Left cardiac atrium (tissue), 4 donors: ENCODE measurements at places on chromosomes 6 and 20. TPM values are rescaled to one million over a fixed set of nuclear protein-coding genes. Genes with fewer than 3 reads are reported as not detected.

Gene FOXP4
- total RNA-seq: 18.4 TPM

Gene TAGAP
- 1.6 TPM for total RNA-seq

GRCh38 chr20:52484438-52484837 lies 292.9 kb upstream of the ZFP64 start:
- no peak for DNase-seq

GRCh38 chr6:40585651-40586269 lies 1.4 kb downstream of the LRFN2 start:
- DNase-seq: no peak

GRCh38 chr20:33822423-33822822 lies 11.3 kb downstream of the CHMP4B start:
- DNase-seq: no peak

GRCh38 chr20:4444404-4444803 lies 277.3 kb upstream of the PRND start:
- DNase-seq: no peak

GRCh38 chr6:162690158-162690557 lies 37.4 kb downstream of the PRKN start:
- DNase-seq: no peak

DNA sequence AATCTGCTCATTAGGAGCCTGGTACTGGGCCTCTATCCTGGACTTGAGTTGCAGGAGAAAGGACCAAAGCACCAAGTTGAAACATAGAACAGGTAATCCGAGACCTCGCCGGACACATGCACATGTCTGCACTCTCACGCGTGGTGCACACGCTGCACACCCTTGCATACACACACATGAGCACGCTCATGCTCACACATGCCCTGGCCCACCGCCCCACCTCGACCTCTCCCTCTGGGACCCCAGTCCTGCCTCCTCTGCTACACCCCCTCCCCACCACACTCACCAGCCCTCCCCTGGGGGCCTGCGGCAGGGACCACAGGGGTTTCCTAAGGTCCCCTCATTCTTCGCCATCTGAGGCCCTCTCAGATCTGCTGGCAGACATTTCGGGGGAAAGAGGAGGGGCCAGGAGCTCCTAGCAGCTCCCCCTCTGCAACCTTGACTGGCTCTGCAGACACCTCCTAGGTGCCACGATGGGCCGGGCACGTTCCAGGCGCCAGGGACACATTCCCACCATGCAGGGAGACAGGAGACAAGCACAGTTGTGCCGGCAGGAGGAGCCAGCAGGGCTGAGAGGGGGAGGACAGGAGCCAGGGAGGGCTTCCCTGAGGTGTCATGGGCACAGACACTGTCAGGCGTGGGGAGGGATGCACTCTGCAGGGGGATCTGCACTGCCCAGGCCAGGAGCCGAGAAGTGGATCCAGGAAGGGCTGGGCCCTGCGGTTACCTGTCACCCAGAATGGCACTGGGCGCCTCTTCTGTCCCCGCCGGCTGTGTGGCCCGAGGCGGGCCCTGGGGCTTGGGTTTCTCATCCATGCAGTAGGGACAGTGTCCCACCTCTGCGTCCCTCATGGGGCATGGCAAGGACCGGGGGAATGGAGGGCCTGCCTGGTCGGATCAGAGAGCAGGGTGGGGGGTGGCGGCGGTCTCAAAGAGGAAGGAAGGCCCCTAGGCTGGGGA lies 25.6 kb upstream of the LSM14B start:
- DNase-seq: no peak
